ENCODE measurements at places on chromosomes 7 and 10.

- DNase-seq: no peak
These were observed 296 bp downstream of the HABP2 start for GRCh38 chr10:113553149-113553548.

DNA sequence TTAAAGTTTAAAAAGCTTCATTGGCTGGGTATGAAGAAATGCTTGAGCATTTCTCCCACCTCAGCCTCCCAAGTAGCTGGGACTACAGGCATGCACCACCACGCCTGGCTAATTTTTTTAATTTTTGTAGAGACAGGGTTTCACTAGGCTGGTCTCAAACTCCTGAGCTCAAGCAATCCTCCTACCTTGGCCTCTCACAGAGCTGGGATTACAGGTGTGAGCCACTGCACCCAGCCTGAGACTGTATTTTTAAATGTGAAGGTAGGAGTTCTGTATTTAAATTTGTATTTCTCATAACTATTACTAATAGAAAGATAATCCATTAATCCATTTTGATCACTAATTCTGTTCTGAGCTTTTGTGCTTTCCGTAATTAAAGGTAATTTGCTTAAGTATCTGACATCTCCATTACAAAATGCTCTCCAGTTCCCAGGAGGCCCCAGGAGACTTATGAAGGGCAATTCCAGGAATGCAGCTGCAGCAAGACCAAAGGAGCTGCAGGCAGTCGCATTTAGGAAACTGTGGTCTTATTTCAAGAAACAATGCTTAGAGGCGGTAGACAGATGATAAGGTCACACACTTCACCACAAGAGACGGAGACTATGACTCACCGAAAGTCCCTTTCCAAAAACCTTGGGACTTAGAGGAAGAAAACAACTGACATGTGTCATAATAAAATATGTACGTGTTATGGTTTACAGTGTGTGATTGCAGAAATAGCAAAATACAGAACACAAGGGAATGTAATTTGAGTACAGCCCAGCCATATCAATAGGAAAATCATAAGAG, 23.3 kb downstream of the YAE1 start:
- no peak for DNase-seq

GRCh38 chr7:117069379-117069778, 116.1 kb downstream of the ST7 start:
- DNase-seq: no peak

DNA sequence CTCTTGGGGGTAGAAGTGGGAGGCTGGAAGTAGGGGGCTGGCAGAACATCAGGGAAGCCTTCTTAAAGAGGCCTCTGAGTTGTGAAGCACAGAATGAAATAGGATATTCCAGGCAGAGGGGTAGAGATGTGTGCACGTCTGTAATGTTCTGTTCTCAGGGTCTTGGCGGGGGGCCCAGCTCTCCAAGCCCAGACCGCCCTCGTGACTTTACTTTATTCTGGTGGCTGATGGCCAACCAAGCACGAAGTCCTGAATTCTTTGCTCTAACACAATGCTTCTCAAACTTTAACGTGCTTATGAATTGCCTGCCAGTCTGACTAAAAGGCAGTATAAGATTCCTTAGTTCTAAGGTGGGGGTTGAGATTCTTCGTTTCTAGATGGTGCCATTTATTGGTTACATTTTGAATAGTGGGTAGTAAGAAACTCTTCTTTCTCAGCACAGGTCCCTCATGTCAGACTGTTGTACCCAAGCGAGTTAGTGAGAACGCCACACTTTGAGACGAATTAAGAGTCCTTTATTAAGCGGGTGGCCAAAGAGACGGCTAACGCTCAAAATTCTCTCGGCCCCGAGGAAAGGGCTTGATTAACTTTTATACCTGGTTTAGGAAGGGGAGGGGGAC, 8.2 kb downstream of the PRXL2A start:
- DNase-seq: peak; percentile 94

- DNase-seq: peak; percentile 70
These were observed 540 bp downstream of the SNX13 start for GRCh38 chr7:17939606-17940301.

DNA sequence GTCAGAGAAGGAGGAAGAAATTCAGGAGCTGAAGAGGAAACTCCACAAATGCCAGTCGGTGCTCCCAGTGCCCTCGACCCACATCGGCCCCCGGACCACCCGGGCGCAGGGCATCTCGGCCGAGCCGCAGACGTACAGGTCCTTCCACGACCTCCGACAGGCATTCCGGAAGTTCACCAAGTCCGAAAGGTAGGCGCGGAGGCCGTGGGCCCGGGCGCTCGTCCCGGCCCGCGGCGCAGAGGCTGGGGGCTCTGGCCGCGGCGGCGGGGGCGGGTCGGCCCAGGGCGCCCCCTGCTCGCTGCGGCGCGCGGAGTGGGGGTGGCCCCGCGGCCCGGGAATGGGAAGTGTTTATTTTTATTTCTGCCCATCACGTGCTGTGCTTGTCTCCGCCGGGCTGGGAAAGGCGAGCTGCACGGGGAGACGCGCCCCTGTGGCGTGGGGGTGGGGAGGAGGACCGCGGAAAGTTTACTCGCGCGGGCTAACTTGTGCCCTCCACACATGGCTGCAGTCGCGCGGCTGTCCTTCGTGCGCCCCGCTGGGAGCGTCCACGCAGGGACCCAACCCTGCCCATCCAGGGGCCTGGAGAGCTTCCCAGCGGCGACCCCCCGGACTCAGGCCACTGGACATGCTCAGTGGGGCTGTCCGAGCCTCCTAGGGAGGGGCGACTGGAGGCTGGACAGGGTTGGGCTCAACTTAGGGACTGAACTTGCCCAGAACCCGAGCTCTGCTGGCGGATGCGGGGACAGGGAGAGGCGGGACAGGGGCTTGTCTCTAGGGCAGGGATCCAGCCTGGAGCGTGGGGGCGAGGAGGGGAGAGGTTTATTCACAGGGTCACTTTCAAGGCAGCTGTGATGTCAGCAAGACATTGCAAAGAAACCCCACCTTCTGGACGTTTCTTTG, 82.6 kb upstream of the PRKG1 start:
- DNase-seq: peak; percentile 51

GRCh38 chr7:36227223-36227622, 74.2 kb downstream of the EEPD1 start:
- peak; percentile 78 for DNase-seq

DNA sequence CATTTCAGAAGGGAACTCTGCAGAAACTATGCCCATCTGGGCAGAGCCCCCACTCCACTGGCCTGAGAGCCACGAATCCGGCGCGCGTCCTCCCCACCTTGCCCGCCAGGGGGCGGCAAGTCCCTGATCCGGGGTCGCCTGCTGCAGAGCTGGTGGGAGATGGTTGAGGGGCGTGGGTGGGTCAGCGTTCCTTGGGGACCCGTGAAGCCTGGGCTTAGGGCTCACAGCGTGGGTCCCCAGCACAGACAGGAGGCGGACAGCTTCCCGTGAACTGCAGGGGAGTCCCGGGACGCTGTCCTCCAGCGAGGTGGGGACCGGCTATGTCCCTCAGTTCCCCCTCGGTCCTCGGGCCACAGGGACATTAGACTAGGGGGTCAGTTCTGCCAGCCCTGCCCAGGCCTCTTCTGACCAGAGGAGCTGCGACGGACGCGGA, 585 bp upstream of the POP7 start:
- DNase-seq: peak; percentile 84

GRCh38 chr10:94155722-94156271, 162.1 kb downstream of the PLCE1 start:
- DNase-seq: no peak

DNA sequence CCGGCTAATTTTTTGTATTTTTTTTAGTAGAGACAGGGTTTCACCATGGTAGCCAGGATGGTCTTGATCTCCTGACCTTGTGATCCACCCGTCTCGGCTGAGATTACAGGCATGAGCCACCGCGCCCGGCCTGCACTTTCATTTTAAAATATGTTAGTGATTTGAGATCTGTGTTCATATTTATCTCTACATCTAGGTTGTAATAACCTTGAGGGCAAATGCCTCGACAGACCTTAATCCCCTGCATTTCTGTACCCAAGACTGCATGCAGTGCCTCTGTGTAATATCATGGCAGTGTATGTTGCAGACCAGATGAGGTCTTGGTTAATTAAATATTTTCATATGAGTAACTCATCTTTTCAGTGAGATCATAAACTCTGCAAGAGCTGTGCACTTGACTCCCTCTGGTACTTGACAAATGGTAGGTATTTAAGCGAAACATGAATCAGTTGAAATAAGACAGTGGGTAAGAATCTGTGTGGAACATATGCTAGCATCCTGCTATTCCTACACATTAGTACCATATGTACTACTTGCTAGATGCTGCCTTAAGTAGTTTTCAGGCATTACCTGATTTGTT, 673.9 kb upstream of the ANKRD30A start:
- DNase-seq: no peak

- peak; percentile 42 for DNase-seq
These were observed 182.3 kb upstream of the ADCY1 start for GRCh38 chr7:45391618-45392451.

GRCh38 chr7:127881564-127881963, 149.7 kb downstream of the LRRC4 start:
- no peak for DNase-seq

DNA sequence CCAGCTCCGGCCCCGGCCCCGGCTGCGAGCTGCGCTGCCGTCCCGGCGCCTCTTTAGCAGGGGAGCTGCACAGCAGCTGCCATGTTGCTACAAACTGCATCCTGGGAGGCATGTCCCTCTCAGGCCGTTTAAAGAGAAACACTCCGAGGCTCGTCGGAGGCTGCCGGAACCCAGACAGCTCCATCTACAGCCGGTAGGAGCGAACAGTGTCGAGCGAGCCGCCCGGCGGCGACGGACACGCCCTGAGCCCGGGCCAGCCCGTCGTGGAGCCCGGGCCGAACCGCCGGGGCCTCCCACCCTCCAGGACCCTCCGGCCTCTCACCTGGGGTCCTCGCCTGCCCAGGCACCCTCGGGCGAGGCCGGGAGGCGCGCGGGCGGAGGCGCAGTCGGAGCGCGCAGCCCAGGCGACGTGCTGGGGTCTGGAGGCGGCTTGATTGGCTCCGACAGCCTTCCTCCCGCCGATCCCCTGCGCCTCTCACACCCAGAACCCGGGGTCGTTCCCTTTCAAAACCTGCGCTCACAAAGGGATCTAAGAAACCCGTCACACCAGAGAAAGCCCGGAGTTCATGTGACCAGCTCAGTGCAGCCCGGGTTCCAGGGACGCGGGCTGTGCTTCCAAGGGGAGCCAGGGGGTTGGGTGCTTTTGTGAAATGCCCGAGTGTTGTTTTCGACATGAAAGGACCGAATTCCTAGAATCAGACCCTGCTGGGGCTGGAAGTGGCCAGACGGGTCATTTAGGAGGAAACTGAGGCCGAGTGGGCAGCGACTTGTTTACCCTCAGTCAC, at the start of gene ZNF777:
TSS of gene ZNF777 (minus strand) at position 570 of the 785 bp plus-strand sequence. CDS start 5,040 bp downstream, outside the sequence.
- peak; percentile 87 for DNase-seq

DNA sequence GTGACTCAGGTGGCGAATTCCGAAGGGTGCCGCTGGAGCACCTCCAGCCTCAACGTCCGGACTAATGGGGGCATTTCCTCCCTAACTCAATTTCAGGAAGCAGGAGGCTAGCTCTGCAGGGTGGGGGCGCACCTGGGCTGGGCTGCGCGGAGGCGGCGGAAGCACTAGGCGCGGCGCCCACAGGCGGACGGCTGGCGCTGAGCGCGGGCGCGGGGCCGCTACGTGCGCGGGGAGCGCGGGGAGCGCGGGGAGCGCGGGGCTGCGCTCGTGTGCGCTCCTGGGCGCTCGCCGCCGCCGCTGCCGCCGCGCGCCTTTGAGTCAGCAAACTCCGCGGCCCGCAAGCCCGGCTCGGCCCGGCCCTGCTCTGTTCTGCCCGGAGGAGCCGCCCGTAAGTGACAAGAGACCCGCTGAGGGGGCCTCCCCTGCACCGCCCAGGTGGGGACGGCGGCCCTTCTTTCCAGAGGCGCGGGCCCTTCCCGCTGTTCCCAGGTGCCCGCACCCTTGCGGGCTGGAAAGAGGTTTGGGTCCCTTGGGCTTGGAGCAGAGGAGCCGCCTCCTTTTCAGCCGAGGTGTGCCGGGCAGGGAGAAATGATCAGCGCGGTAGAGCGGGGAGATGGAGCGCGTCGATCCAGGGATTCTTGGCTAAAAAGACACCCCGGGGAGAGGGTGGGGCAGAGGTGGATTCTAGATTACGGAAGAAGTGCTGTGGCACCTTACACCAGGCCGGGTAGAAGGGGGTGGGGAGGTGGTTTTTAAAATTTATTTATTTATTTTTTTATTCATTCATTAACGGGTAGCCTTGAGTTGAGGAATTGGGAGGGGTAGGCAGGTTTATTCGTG, at the start of gene SNX10:
TSS of gene SNX10 (plus strand) at position 164 of the 840 bp plus-strand sequence. CDS start 54,581 bp downstream, outside the sequence.
- peak; percentile 65 for DNase-seq

DNA sequence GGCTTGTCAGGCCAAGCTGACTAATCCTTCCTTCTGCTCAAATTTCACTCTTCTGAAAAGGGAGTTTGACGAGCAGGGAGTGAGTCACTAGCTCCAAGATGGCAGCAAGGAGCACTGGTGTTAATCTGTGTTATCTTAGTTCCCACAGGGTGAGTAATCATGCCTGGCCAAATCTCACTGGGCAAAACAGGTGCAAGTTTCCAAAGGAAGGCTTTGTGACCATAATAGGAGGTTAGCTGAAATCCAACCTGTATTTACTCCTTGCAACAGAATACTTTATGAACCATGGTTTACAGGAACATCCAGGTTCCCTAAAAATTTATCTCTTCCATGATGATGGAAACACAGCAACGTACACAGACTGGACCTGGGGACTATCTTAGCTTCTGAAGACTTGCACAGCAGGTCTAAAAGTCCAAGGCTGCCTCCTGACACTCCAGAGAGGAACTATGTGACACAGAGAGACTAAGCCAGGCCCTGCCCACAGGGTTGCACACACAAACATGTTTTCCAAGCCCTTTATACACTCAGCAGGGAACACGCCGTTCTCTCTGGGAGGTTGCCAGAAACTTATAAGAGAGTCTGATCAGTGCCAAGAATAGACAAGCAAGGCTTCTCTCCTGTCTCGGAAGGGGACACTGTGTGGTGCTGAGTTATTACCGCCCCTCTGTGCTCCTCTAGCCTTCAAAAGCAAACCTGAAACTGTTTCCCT, 46.3 kb downstream of the PDK4 start:
- peak; percentile 97 for DNase-seq

- DNase-seq: no peak
These were observed 754.7 kb downstream of the SUGCT start for GRCh38 chr7:40889539-40889938.

DNA sequence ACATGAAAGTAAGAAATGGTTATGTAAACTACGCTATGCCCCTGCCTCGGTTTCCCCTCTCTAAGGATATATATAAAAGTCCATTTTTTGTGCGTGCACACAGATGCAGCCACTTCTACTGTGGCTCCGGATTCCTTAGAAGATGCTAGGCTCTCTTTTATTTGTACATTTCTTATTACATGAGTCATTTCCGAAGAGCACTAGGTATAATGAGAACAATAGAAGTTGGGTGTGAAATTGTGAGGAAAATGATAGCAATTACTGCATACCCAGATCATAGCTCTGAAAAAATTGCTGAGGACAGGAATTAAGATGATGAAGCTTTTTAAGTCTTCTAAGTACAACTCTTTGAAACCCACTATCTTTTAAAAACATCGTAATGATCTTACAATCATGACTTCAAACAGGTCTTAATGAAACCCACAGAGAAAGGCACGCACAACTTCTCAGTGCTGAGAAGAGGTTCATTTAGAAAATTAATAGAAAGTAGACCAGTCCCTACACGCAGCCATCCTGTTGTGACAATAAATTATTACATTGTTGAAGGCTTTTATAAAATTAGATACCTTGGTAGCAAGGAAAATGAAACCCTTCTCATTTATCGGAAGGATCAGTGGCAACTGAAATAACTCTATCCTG, 96.2 kb upstream of the FGFR2 start:
- DNase-seq: no peak

- no peak for DNase-seq
These were observed 37.0 kb downstream of the PFKP start for GRCh38 chr10:3104251-3104918.

Measured in testis (tissue), 5 donors.